ENCODE measurements at places on chromosomes 1 and 21. TPM values are rescaled to one million over a fixed set of nuclear protein-coding genes. Genes with fewer than 3 reads are reported as not detected.

NCDN gene
- 38.3 TPM for total RNA-seq

RAD54L gene
- total RNA-seq = 4.2 TPM

OR2T2 gene
- total RNA-seq = not detected

PEAR1 gene
- total RNA-seq = 28.2 TPM

KPRP gene
- not detected for total RNA-seq

SPRTN gene
- 13.5 TPM for total RNA-seq

MCOLN3 gene
- 0.34 TPM for total RNA-seq

GRCh38 chr1:92485381-92486250 is 1.1 kb downstream of the GFI1 start:
- no peak overlapping the region for H3K27ac ChIP-seq
- no peak for DNase-seq
- H3K36me3 ChIP-seq = no peaks in the 10 kb centered on the region
- H3K4me1 ChIP-seq = peaks cover 48% of the 10 kb centered on the region
- peak overlapping the region; percentile 75 for H3K4me3 ChIP-seq

- peaks cover 32% of the 10 kb centered on the region for H3K36me3 ChIP-seq
- peak overlapping the region; percentile 71 for H3K27ac ChIP-seq
- peaks cover 59% of the 10 kb centered on the region for H3K4me1 ChIP-seq
- H3K27me3 ChIP-seq = no peaks in the 10 kb centered on the region
- peak overlapping the region; percentile 8 for H3K4me3 ChIP-seq
Measured at GRCh38 chr1:8394456-8395321, 76.8 kb downstream of the SLC45A1 start.

- no peak for DNase-seq
- no peaks in the 10 kb centered on the region for H3K4me1 ChIP-seq
- H3K27me3 ChIP-seq = no peaks in the 10 kb centered on the region
- no peak overlapping the region for H3K27ac ChIP-seq
Measured at GRCh38 chr1:19936061-19936750, 12.8 kb upstream of the PLA2G2E start.

- DNase-seq = no peak
- no peak overlapping the region for H3K4me3 ChIP-seq
- H3K4me1 ChIP-seq = no peaks in the 10 kb centered on the region
Measured at GRCh38 chr1:147124266-147124665, 48.0 kb downstream of the PRKAB2 start.

DNA sequence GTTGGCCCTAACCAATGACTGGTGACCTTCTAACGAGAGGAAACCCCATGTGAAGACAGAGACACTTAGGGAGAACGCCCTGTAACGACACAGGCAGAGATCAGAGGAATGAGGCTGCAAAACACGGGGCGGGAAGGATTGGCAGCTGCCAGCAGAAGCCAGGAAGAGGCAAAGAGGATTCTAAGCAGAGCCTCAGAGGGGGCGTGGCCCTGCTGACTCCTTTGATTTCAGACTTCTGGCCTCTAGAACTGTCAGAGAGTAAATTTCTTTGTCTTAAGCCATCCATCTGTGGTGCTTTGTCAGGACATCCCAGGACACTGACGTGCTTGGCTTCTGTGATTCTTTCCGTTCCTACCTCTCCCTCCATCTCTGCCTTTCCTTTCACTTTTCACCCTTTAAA is 79.3 kb downstream of the SH3BGR start:
- no peak for DNase-seq
- H3K36me3 ChIP-seq = no peaks in the 10 kb centered on the region
- H3K4me1 ChIP-seq = no peaks in the 10 kb centered on the region
- H3K27ac ChIP-seq = no peak overlapping the region
- no peaks in the 10 kb centered on the region for H3K27me3 ChIP-seq

GRCh38 chr1:27872802-27873551 is 633 bp downstream of the THEMIS2 start:
- no peak for DNase-seq
- H3K4me1 ChIP-seq = peaks cover 16% of the 10 kb centered on the region
- H3K27ac ChIP-seq = peak overlapping the region; percentile 11
- H3K27me3 ChIP-seq = no peaks in the 10 kb centered on the region

DNA sequence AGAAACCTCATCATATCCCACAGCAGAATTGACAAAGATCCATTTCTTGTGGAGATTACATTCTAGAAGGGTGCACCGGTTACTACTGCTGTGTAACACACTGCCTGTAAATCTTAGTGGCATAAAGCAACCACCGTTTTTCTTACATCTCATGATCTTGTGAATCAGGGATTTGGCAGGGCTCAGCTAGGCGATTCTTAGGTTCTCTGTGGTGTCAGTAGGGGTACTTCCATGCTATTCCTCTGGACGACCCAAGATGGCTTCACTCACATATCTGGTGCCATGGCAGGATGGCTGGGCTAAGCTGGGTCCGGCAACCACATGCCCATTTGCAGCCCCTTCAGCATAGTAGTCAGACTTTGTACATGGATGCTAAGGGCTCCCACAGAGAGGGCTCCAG is 179.8 kb upstream of the TMEM51 start:
- H3K4me3 ChIP-seq = no peak overlapping the region
- DNase-seq = no peak
- H3K36me3 ChIP-seq = peaks cover 11% of the 10 kb centered on the region
- H3K27me3 ChIP-seq = no peaks in the 10 kb centered on the region

Data from osteocyte (in vitro differentiated cells).